ENCODE measurements at places on chromosomes 16 and 17. TPM values are rescaled to one million over a fixed set of nuclear protein-coding genes. Genes with fewer than 3 reads are reported as not detected.

- no peak for DNase-seq
These were observed 24.4 kb downstream of the TBX4 start for GRCh38 chr17:61476476-61477203.

DNA sequence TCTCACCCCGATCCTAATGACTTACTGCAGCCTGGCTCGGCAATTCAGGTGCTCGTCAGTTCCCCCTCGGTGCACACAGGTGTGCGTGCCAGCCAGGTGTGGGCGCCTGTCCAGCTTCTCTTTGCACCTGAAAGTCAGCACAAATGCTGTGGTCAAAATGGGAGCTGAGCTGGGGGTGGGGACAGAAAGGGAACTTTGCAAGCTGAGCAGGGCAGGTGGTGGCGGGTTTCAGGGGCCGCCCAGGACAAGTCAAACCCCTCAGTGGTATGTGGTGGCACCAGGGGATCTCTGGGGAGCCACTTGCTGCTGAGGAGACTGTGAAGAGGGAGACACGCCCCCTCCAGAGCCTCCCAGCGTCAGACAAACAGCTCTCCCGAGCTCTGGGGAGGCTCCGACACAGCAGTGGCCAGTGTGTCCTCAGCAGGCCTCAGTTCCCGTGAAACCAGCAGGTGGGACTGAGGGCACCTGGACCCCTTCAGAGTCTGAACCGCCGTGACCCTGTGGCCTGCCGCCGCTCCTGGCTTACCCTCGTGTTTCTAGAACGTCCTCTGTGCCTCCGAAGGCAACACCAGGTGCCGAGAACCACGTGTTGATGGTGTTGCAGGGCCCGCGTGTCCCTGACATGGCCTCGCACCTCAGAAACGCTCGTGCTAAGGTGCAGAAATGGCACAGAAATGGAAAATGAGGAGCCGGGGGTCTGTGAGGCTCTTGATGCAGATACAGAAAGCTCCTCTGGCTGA lies 233.5 kb upstream of the TNRC6C start:
- DNase-seq = no peak

DNA sequence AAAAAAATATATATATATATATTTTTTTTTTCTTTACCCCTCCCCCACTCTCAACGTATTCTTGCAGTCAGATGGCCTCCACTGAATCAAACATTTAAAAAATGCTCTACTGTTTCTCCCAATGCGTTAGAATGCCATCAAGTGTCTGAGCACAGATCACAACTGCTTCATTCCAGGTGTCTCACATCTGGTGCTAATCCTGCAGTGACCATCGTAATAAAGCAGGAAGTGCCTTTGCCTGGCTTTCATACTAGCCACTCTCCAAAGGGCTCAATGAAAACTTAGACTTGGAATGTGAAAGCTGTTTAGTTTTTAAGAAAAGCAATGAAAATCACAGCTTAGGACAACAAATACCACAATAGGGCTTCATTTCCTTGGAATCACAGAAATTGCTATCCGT lies 37.2 kb downstream of the SKAP1 start:
- DNase-seq = no peak

- no peak for DNase-seq
These were observed 8.2 kb downstream of the PIP4K2B start for GRCh38 chr17:38791162-38791561.

The DHX38 gene
- total RNA-seq = 70.2 TPM

The HLF gene
- 3.3 TPM for total RNA-seq
